M059J (cell line): ENCODE measurements at places on chromosomes 11 and 22.
A peak's percentile ranks its signal among the peaks of the same experiment; 100 is the strongest.

DNA sequence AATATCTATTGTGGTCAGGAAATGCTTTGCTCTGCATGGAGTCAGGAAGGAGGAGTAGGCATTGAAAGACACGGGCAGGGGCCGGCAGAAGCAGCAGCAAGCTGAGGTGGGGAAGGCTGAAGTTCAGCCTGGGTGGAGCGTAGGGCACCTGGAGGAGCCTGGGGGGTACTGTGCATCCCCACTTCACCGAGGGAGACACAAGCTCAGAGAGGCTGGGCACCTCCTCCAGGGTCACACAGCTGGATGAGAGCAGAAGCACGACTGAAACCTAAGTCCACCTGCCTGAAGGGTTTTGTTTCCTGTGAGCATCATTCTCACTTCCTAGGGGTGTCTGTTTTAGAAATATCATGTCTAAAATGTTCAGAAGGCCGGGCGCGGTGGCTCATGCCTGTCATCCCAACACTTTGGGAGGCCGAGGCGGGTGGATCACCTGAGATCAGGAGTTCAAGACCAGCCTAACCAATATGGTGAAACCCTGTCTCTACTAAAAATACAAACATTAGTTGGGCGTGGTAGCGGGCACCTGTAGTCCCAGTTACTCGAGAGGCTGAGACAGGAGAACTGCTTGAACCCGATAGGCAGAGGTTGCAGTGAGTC is 138.3 kb downstream of the MPPED1 start:
- no peak for DNase-seq

- no peak for DNase-seq
These were observed 793.6 kb downstream of the DLG2 start for GRCh38 chr11:84833488-84834088.

GRCh38 chr11:67571443-67571842 is 12.2 kb upstream of the GSTP1 start:
- no peak for DNase-seq

DNA sequence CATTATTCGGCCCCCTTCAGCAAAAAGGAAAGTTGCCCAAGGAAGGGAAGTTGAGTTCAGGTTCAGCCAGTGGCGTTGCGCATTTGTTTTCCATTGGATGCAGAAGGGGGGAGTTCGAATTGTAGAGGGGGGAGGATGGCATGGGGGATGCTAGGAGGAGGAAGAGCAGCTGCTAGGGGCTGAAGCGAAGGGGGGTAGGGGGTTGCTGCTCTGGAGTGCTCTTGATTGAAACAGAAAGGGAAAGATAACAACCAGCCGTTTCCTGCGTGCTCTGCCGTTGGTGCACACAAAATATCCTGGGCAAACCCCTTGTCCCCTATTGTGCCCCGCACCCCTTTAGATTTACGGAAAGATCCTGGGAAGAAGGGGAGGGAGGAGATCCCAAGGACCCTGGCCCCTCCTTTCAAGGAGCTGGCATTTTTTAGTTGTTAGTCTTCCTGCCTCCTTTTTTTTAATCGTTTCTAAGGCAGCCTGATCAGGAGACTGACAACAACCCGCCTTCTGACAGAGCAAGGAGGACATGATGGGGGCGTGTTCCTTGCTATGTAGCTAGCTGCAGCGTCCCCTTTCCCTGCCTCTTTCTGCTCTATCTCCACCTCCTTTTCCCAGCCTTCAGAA is 2.1 kb downstream of the KMT2A start:
- peak; percentile 62 for DNase-seq

DNA sequence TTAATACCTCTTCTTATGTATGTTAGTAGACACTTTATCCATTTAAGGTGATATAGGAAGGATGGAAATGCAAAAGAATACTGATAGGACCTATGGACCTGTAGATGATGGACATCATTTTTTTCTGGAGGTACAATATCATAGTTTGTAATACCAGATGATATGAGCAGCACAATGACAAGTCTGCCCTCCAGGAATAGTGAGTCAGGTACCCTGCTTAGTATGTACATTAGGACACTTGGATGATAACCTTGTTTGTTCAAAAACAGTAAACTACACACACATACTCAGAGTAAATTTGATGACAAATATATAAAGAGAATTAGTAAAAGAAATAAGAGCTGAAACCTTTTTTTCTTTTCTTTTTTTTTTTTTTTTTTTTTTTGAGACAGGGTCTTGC is 58.7 kb upstream of the B3GNT6 start:
- DNase-seq, result no peak
